Forelimb muscle (tissue), 1 donor: ENCODE measurements at places on chromosomes 3 and 15. TPM values are rescaled to one million over a fixed set of nuclear protein-coding genes. Genes with fewer than 3 reads are reported as not detected.

The C3orf20 gene
- polyA plus RNA-seq = 0.11 TPM

DNA sequence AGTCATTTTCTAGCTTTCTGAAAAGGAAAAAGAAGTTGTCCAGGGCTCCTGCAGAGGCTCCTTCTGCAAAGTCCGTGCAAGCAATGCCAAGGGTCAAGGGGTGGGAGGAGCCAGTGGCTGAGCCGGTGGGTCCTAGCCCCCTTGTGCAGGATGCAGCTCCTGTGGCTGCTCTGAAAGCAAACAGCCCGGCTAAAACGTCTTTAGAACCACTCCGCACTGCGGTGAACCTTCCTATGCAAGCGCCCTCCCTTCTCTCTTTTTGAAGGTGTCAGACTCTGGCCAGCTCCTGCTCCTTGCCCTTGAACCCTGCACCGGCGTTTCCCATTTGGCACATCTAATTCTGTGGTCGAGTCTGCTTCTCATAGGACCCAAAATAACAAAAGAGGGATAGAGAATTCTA lies 183.1 kb downstream of the UACA start:
- DNase-seq = no peak

DNA sequence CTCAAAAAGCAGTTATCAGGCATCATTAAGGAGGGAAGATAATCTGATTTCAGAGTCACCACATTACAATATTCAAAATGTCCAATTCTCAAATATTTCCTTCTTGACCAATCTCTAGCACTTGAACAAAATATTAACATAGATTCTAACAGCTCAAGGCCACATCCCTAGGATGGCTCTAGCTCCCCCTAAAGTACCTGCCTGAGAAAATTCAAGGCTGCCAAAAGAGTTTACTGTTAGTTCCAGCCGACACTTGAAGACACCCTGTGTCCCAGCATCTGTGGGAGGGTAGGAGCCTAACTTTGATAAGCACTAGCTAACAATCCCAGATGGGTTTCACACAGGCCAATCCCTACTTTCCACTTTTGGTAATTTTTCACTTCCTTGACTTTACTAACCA lies 10.4 kb downstream of the NSMCE3 start:
- no peak for DNase-seq

DNA sequence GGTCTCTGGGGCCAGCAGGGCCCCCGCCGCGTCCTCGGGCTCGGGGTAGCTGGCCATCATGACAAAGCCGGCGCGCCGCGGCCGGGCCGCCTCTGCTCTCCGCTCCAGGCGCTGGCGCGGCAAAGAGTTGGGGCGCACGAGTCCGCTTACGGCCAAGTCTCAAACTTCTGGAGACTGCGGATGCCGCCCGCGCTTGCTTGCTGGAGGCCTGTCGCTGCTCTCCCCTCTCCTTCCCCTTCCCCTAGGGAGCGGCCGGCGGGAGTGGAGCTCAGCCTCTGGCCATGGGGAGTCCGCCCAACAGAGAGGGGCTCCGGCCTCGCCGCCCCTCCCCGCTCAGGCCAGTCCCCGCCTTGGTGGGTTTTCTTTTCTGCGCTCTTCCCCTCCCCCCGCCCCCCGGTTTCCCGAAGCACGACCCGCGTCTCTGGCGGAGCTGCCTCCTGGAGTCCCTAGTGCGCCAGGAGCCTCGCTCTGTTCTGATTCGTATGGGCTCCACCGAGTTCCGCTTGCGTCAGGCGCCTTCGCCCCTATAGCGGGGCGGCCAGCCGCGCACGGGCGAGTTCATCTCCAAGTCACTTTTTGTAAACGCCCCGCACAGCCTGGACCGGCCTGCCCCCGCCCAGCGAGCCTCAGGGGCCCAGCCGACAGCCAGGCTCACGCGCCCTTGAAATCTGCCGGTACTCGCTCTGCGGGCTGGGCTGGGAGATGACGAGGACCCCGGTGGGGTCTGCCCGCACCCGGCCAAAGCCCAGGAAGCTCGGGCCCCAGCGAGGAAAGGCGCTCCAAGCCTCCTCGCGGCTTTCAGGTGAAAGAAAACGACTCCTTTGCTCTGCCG lies at the start of the genes FOXL2 and FOXL2NB:
TSS of gene FOXL2 (minus strand) at position 475 of the 832 bp plus-strand sequence. CDS start at position 60, 415 bp downstream.
TSS of gene FOXL2NB (plus strand) at position 555 of the 832 bp plus-strand sequence. CDS start at position 703, 148 bp downstream.
- DNase-seq = no peak

DNA sequence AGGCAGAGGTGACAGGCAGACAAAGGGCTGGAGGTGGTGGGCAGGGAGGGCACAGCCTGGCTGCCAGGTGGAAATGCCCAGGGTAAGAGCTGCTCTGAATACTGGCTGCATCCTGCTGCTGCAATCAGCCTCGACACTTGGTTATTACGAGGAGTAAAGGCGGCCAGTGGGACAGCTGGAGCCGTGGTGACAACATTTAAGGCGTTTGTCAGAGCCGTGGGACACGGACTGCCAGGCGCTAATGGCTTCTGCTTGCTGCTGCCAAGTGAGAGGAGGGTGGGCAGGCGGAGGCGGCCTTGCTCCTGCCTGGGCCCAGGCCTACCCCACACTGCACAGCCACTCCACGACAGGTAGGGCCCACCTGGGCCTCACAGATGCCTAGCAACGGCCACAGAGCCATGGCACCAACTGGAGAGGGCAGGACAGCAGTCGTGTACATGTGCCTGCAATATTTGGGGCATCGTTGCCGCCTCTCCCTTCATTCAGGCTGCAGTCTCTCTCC lies 49.2 kb upstream of the TMEM115 start:
- DNase-seq = no peak

GRCh38 chr3:160402221-160403027 lies 3.0 kb downstream of the SMC4 start:
- no peak for DNase-seq

GRCh38 chr15:81117136-81117535 lies 16.9 kb upstream of the CFAP161 start:
- DNase-seq = no peak

DNA sequence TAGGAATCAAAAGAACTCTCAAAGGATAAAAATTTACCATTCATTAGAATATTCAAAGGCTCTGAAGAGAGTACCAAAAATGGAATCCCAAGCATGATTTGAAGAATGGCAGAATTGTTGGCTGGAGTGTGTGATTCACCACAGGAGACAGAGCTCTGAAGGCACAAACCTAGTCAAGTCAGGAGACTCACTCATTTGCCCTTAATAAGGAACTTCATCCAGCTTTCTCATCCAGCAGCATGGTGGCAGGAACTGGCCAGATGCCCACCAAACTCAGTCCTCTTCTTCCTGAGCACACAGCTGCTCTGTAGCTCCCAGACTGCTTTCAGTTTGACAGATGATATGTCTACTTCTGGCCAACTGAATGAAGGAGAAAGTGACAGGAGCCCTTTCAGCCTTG lies 16.5 kb upstream of the HEG1 start:
- DNase-seq = no peak

GRCh38 chr3:87780811-87781210 lies 278.0 kb downstream of the CGGBP1 start:
- DNase-seq = no peak

DNA sequence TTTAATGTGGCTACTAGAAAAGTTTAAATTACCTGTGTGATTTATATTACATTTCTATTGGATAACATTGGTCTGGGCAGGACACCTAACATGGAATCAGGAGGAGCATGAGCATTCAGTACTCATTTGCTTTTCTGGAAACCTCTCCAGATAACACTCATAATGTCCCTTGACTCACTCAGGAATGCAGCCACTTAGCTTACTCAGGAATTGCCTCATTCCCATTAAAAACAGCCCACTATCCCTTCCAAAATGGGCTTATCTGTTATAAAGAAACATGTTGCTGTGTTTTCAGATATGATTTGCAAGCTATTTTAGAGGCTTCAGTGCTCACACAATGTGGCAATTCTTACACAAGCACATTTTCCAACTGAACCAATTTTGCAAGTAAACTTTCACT lies 17.1 kb downstream of the GBE1 start:
- DNase-seq = no peak

DNA sequence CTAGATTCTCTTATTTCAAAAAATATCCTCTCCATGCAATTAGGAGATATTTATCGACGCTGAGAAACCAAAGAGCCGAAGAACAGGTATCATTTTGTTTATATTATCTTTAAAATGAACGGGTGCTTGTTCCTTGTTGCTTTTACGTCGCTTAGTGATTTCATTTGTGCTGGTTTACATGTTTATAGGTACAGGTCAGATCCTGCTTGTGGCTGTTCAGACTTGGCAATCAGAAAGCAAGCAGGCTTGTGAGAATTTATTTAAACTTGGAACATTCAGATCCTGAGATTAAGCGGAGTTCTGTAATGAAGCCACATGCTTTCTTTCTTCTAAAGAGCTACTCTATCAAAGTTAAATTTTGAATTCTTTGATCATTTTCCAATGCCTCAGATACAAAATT lies 43.0 kb upstream of the ATP2C1 start:
- no peak for DNase-seq

DNA sequence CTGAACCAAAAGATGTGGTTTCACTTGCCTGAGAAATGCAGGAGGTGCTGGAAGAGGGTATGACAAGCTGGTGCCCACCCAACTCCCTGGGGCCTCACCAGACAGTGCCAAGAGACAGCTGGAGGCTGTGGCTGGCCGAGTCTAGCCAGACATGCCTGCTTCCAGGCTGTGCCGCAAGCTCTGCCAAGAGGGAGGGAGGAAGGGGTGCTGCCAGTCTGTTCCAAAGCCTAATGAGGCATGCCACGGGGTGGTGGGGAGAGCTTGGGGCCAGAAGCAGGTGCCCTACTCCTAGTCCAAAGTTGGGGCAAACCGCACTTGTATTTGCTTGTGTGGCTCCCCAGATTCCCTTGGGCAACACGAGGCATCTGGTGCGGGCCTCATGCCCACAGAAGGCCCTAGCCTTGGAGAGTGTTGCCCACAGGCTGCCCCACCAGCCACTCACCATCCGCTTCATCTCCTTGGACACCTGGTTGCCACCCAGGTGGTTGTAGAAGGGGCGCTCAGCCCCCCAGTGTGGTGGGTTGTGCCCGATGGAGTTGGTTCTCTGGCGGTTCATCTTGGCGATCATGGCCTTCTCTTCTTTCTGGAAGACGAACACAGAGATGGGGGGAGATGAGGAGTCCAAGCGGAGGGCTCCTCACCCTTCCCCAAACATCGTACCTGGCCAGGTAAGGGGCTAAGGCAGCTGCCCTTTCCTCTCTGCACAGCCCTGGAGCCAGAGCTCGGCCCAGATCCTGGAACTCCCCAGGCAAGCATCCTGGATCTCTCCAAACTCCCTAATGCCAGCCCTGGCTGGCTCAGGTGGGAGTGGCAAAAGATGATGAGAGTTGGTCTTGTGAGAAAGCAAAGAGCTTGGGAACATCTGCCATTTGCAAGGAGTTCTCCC lies 123.4 kb downstream of the SEC22A start:
- no peak for DNase-seq
